ENCODE measurements at places on chromosomes 2 and 18.

GRCh38 chr2:69087211-69087911 is 74.4 kb downstream of the ANTXR1 start:
- no peak for DNase-seq

- DNase-seq: no peak
Observed at GRCh38 chr2:27000228-27000627, 29.8 kb downstream of the MAPRE3 start.

DNA sequence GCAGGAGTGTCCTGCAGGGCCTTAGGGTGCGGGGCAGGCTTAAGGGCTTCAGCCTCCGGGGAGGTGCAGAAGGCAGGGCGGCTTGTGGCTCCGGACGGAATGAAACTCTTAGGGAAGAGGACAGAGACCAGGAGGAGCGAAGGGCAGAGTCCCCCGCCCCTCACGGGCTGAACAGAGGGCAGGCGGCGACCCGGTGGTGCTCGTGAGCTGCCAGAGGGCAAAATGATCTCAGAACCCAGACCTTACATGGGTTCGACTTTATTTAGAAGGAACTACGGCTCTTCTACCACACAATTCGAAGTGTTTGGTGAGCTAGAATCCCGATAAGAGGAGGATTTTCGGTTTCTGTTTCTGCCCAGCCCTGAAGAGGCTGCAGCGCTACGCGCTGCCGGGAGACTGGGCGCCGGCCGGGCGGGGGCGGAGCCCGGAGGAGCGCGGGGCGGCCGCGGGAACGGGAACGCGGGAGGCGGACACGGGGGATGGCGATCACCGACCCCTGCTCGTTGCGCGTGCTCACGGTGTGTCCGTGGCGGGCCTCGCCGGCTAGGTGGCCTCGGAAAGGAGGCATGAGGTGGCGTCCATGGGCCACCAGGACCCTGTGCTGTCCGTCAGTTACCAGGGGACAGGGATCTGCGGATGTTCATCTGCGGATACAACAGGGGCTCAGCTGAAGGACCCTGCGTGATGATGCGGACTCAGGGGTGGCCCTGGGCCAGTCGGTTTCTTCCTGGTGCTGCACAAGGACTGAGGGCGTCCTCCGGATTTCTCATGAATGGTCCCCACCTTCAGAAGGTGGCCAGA is 4.2 kb upstream of the SP100 start:
- DNase-seq: no peak

DNA sequence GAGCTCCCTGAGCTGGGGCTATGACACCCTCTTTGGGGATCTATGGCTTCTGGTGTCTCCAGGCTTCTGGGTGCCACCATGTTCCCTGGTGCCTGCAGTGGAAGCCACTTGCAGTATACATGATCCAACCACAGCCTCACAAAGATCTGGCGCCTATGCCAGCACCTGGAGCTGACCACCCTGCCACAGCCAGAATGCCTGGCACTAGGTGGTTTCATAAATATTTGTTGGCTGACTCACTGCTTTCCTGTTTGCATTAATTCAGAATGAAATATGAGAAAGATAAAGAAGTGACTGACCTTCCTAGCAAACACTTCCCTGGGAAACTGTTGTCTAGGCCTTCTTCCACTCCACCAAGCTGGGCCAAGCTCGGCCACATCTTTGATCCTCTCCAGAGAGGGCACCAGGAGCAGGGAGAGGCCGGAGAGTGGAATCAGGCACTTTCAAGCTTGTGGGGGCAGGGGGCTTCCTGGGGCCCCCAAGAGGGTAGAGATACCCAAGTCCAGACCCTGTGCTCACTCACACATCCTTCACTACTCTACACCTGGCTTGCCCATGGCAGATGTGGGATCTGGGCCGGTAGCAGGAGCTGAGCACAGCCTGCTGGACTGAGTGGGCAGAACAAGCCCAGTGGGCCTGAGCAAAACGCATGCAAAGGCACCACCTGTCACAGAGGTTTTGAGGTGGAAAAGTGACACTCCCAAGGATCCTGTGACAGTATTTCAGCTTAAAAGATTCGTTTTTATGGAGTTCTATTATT is 565.7 kb downstream of the SLC4A3 start:
- no peak for DNase-seq

DNA sequence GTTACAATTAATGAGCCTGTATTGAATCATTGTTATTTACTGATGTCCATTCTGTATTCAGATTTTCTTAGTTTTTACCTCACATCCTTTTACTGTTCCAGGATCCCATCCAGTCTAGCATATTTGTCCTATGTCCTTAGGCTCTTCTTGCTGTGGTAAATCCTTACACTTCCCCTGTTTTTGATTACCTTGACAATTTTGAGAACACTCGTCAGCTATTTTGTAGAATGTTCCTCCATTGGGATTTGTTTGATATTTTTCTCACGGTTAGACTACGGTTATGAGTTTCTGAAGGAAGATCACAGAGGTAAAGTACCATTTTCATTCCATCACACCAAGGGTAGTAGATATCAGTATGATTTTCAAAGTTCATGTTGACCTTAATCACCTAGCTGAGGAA is 202.3 kb downstream of the AKAIN1 start:
- no peak for DNase-seq

All from NCI-H187 (cell line).